Activated T-helper 2 cell treated with anti-CD3 and anti-CD28 coated beads, Interferon-gamma antibody, Interleukin-2, Interleukin-4, amounts not matched to agents 10 μg/mL and 5 μg/mL and 100 μg/mL, durations not matched to agents 14 hours and 24 hours and 36 hours (primary cell): ENCODE measurements at places on chromosomes 11 and 22.

GRCh38 chr11:110778343-110778742, 66.1 kb upstream of the ARHGAP20 start:
- no peak overlapping the region for H3K4me3 ChIP-seq
- DNase-seq, result no peak
- peaks cover 2% of the 10 kb centered on the region for H3K27me3 ChIP-seq
- no peak overlapping the region for H3K27ac ChIP-seq
- H3K4me1 ChIP-seq, result no peaks in the 10 kb centered on the region
- H3K36me3 ChIP-seq, result no peaks in the 10 kb centered on the region

GRCh38 chr11:8907116-8907515, 3.9 kb upstream of the AKIP1 start:
- H3K4me3 ChIP-seq, result no peak overlapping the region
- no peak overlapping the region for H3K27ac ChIP-seq
- H3K4me1 ChIP-seq, result peaks cover 18% of the 10 kb centered on the region
- no peak for DNase-seq
- H3K27me3 ChIP-seq, result peaks cover 44% of the 10 kb centered on the region
- H3K36me3 ChIP-seq, result peaks cover under 1% of the 10 kb centered on the region

DNA sequence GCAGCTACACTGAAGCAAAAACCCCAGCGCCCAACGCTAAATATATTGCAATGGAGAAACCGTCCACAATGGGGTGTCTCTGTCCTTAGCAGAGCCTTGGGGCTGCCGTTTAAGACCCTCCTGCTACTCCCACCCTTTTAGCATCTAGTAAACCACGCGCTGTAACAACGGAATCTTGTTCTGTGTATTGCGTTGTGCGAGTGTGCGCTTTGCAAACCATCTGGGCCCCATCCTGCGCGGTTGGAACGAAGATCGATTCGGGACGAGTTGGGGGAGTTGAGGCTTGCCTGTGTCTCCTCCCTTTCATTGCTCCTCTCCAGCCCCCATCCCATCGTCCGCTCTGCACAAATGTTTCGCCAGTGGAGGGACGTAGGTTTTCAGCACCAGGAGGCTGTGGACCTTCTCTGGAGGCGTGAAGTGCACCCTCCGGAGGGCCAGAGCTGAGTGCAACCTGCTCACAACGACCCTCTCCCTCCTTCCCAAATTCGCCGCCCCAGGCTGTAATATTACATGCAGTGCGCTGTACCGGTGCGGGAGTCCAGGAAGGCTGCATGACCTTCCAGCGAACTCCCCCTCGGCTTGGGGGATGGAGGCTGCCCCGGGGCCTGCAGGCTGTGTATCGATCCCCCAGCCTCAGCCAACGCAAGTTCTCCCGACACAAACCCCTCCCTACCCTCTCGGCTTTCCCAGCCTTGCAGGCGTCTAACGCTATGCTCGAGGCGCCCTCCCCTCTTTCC, 1.6 kb upstream of the KMT2A start:
- DNase-seq, result peak; percentile 45
- peaks cover 3% of the 10 kb centered on the region for H3K36me3 ChIP-seq
- peak overlapping the region; percentile 83 for H3K27ac ChIP-seq

DNA sequence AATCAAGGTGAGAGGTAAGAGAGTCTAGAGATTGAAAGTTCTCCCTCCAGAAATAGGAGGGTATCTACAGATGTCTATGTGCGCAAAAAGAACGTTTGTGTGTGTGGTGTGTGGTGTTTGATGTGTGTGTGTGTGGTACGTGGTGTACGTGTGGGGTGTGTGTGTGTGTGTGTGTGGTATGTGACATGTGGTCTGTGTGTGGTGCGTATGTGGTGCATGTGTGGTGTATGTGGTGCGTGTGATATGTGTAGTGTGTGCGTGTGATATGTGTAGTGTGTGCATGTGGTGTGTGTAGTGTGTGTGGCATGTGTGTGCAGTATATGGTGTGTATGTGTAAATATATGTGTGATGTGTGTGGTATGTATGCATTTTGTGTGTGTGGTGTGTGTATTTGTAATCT, 73.0 kb upstream of the LRRC4C start:
- H3K27ac ChIP-seq, result no peak overlapping the region
- DNase-seq, result no peak
- no peaks in the 10 kb centered on the region for H3K27me3 ChIP-seq
- no peaks in the 10 kb centered on the region for H3K4me1 ChIP-seq

GRCh38 chr11:103222806-103223205, 113.6 kb downstream of the DYNC2H1 start:
- H3K27ac ChIP-seq, result no peak overlapping the region
- H3K4me3 ChIP-seq, result no peak overlapping the region
- no peaks in the 10 kb centered on the region for H3K27me3 ChIP-seq

DNA sequence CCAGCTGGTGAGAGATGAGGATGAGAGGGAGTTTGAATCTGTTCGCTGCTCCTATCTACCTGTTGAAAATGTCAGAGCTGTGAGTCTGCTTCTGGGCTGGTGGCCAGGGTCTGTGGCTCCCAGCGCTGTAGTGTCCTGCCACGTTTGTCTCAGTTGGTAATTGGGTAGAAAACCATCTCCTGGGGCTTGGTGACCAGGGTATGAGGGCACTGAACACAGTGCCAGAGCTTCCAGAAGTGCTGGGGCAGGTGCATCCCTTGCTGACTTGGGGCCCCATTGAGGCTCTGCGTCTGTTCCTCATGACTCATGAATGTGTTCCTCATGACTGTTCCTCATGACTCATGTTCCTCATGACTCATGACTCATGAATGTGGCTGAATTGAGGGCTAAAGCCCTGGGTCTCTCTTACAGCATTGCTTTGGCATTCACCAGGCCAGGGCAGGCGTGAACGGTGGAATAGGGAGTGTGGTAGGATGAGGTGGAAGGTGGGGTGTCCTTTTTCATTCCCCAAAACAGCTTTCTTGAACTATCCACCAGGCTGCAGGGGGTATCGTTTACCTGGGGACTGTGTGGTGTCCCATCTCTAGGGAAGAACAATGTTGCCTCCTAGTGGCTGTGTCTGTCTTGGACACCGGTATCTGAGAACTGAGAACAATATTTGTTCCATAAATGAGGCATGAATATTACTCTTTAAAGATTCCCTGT, 139.5 kb downstream of the COMMD9 start:
- no peaks in the 10 kb centered on the region for H3K36me3 ChIP-seq
- peaks cover 14% of the 10 kb centered on the region for H3K4me1 ChIP-seq
- peaks cover 2% of the 10 kb centered on the region for H3K27me3 ChIP-seq
- H3K4me3 ChIP-seq, result no peak overlapping the region

- DNase-seq, result no peak
- H3K27ac ChIP-seq, result no peak overlapping the region
- H3K27me3 ChIP-seq, result peaks cover 2% of the 10 kb centered on the region
- no peak overlapping the region for H3K4me3 ChIP-seq
- H3K36me3 ChIP-seq, result no peaks in the 10 kb centered on the region
Observed at GRCh38 chr22:44425694-44426045, 72.4 kb downstream of the RTL6 start.

- H3K36me3 ChIP-seq, result no peaks in the 10 kb centered on the region
- peaks cover 35% of the 10 kb centered on the region for H3K27me3 ChIP-seq
- no peaks in the 10 kb centered on the region for H3K4me1 ChIP-seq
- no peak overlapping the region for H3K4me3 ChIP-seq
Observed at GRCh38 chr11:128949791-128950454, 7.3 kb upstream of the TP53AIP1 start.

DNA sequence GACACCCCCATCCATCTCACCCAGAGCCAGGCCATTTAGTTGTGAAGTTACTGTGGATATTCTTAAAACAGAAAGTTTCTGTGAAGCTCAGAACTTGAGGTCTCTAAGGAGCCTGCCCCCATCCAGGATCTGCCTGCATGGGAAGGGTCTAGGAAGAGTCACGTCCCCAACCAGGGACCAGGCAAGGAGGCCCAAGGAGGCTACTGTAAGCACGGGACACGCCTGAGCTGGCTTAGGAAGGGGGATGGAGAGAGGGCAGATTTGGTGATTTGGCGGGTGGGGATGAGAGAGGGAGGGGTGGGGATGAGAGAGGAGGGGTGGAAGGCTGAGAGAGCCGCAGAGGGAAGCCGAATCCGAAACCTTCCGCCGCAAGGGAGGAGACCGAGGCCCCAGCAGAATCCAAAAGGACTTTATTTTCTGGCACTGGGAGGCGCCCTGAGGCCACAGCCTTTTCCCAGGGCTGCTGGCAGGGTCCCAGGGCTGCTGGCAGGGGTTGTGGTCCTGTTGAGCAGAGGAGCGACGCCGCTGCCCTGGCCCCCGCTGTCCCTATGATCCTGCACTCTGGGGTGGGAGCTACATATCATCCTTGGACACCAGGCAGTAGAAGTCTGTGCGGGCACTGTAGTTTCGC, 9.4 kb downstream of the SIGIRR start:
- peak overlapping the region; percentile 66 for H3K4me3 ChIP-seq
- no peaks in the 10 kb centered on the region for H3K4me1 ChIP-seq
- DNase-seq, result no peak
- no peaks in the 10 kb centered on the region for H3K27me3 ChIP-seq

- no peak overlapping the region for H3K27ac ChIP-seq
- no peaks in the 10 kb centered on the region for H3K36me3 ChIP-seq
- no peaks in the 10 kb centered on the region for H3K4me1 ChIP-seq
Observed at GRCh38 chr11:123704341-123704740, 37.1 kb downstream of the ZNF202 start.

DNA sequence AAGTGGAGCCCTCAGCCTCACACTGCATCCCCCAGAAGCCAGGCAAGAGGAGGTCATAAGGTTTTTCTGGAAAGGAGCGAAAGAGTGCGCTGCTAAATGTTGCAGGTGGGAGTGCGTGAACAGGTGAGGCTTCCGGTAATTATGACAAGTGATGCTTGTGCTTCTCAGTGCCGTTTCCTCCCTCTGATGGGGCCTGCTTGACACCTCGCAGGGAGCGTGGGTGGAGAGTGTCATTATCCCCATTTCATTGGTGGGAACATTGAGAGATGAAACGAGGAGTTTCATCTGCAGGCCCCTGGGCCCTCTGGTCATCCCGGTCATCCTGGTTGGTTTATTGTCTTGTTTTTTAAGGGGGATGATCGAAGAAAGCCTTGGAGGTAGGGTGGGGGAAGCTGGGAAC, 57.5 kb downstream of the BCR start:
- no peaks in the 10 kb centered on the region for H3K27me3 ChIP-seq
- H3K4me1 ChIP-seq, result peaks cover 34% of the 10 kb centered on the region
- no peak overlapping the region for H3K27ac ChIP-seq
- no peak overlapping the region for H3K4me3 ChIP-seq
- no peak for DNase-seq

GRCh38 chr11:132187386-132187785, 817.0 kb downstream of the NTM start:
- H3K36me3 ChIP-seq, result no peaks in the 10 kb centered on the region
- DNase-seq, result no peak
- no peaks in the 10 kb centered on the region for H3K4me1 ChIP-seq
- no peak overlapping the region for H3K27ac ChIP-seq
- no peak overlapping the region for H3K4me3 ChIP-seq

DNA sequence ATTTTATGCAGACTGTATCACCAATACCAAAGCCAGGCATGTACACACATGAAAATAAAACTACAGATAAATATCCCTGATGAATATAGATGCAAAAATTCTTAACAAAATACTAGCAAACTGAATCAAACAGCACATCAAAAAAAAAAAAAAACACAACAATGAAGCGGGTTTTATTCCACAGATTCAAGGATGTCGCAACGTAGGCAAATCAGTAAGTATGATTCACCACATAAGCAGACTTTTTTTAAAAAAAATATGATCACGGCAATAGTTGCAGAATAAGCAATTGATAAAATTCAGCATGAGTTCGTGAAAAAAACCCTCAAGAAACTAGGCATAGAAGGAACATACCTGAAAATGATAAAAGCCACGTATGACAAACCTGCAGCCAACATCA, 21.3 kb downstream of the OR51F1 start:
- no peak overlapping the region for H3K27ac ChIP-seq
- no peak for DNase-seq
- H3K36me3 ChIP-seq, result no peaks in the 10 kb centered on the region
- no peaks in the 10 kb centered on the region for H3K27me3 ChIP-seq
- H3K4me3 ChIP-seq, result no peak overlapping the region
